NCI-H1694 treated with DMSO at 0.1 percent for 48 hours (cell line): ENCODE measurements at places on chromosomes 3 and 15.

- DNase-seq, result no peak
Measured at GRCh38 chr3:16305111-16305541, 40.1 kb downstream of the OXNAD1 start.

GRCh38 chr3:66692766-66693150 is 191.9 kb upstream of the LRIG1 start:
- no peak for DNase-seq

DNA sequence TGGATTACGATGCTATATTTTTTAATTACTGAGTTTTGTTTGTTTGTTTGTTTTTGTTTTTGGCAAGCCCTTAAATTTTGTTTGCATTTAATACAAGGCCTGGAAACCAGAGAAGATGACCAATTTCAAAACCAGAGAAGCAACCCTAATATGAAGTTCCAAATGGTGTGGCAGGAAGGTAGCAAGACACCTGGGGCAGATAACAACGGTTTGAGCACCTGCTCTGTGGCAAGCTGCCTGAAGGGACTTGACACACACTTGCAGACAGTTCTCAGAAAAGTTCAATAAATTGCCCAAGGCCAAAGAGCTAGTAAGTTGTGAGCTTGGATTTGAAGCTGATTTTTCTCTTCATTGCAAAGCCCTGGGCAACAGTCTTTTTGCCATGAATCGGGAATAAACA is 151.2 kb upstream of the UBE2E1 start:
- no peak for DNase-seq

DNA sequence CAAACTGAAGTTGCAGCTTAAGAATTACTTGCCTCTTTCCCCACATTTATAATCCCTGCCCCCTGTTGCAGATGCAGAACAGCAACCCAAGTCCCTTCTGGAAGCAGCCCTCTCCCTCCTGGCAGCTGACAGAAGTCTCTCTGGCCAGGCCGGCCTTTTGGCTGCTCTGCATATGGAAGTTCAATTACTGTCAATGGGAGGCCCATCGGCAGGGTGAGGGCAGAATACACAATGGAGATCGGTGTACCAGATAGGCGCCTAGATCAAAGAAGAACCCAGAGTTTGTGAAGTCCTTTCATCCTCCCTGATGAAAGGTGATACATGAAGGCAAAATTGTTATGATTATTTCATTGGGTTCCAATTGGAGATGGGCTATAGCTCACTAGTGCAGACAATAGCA is 327.9 kb upstream of the CTNNB1 start:
- DNase-seq, result no peak

DNA sequence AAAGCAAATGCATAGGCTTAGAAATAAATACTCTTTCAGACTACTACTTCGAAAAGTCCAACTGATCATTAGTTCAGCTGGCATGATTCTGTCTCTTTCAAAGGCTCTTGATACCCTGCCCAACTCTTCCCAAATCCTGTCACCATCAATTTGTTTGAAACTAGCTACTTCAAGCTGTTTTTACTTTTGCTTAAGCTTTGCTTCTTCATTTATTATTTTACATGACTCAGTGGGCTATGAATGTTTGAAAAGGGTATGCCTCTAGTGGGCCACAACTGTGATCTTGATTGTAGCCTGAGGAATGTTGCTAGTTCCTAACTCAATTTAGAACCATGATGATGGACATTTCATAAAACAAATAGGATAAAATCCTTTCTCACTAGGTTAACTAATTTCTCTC is 340.8 kb downstream of the NAALADL2 start:
- DNase-seq, result no peak

DNA sequence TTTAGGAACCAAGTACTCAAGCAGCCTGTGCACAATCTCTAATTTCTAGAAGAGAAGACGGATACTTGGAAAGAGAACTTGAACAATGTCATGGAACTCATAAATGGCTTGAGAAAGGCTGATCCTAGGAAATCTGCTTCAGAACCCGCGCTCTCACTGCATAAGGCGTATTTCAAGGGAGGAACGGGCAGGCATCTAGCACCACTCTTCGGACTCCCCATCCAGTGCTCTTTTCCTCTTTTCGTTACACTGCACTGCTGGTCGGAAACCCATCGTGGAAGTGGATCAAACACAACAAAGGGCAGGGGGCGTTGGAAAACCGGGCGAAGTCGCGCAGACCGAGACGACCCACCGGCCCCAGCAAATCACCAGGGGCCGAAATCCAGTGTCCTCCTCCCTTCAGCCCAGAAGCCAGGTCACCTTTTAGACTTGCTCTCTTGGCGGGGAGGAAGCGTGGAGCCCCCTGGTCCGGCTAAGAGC is 539 bp upstream of the TLNRD1 start:
- DNase-seq, result no peak

GRCh38 chr3:16130066-16130465 is 44.4 kb upstream of the GALNT15 start:
- no peak for DNase-seq

- DNase-seq, result no peak
Measured at GRCh38 chr15:78282324-78282723, 17.1 kb downstream of the SKIC8 start.

- DNase-seq, result peak; percentile 19
Measured at GRCh38 chr3:160981217-160981938, 123.8 kb downstream of the B3GALNT1 start.

DNA sequence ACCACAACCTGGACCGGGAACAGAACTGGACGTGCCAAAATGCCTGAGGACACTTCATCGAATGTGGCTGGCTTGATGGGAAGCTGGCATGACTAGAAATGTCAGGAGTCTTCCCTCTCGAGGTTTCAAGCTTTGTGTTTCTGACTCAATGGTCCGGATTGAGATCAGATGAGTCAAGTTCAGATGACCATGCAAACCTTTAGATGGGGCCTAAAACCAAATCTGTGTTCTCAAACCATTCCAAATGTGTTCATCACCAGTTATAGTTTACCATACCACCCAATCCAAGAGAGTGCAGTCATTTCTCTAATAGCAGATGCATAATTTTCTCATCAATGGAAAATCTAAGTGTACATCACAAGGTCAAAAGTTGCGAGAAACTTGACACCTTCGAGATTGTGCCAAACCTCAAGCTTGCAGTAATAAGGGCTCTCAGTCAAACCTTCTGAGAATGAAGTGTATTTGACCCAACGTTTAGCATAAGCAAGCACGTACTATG is 369.1 kb downstream of the RORA start:
- no peak for DNase-seq
